ENCODE measurements at places on chromosomes 11 and 22.

- DNase-seq = no peak
Measured at GRCh38 chr11:17238377-17238776, 30.6 kb upstream of the PIK3C2A start.

- DNase-seq = no peak
Measured at GRCh38 chr11:1853376-1854131, 670 bp downstream of the LSP1 start.

- no peak for DNase-seq
Measured at GRCh38 chr22:42436404-42436803, 4.2 kb upstream of the NFAM1 start.

- no peak for DNase-seq
Measured at GRCh38 chr11:11498195-11498594, 123.6 kb downstream of the GALNT18 start.

Data from aorta (tissue), 5 donors.